ENCODE measurements at places on chromosomes 16 and 17. TPM values are rescaled to one million over a fixed set of nuclear protein-coding genes. Genes with fewer than 3 reads are reported as not detected.

Gene IL17C
- total RNA-seq, result not detected

Gene KRT12
- not detected for total RNA-seq

Gene PMFBP1
- total RNA-seq, result 1.4 TPM

Gene CCDC40
- total RNA-seq, result 0.60 TPM

Gene MAPT
- total RNA-seq, result 0.27 TPM

Gene RAB40B
- 6.1 TPM for total RNA-seq

Gene P2RX1
- total RNA-seq, result not detected

Gene BAIAP3
- total RNA-seq, result 0.49 TPM

Gene UTS2R
- total RNA-seq, result not detected

Gene CLEC19A
- not detected for total RNA-seq

- no peak for DNase-seq
- no peak overlapping the region for H3K27ac ChIP-seq
- peaks cover 26% of the 10 kb centered on the region for H3K36me3 ChIP-seq
- H3K4me3 ChIP-seq, result no peak overlapping the region
Measured at GRCh38 chr16:56748191-56748590, 18.3 kb downstream of the NUP93 start.

GRCh38 chr16:31484491-31485171, 1.7 kb downstream of the SLC5A2 start:
- no peak overlapping the region for H3K4me3 ChIP-seq
- DNase-seq, result no peak
- H3K36me3 ChIP-seq, result no peaks in the 10 kb centered on the region
- no peaks in the 10 kb centered on the region for H3K27me3 ChIP-seq

GRCh38 chr17:77756846-77757560, 201.5 kb upstream of the TNRC6C start:
- H3K4me3 ChIP-seq, result no peak overlapping the region
- DNase-seq, result no peak
- H3K4me1 ChIP-seq, result no peaks in the 10 kb centered on the region
- no peak overlapping the region for H3K27ac ChIP-seq

GRCh38 chr17:68491381-68492231, 20.6 kb upstream of the PRKAR1A start:
- DNase-seq, result no peak
- no peaks in the 10 kb centered on the region for H3K36me3 ChIP-seq
- no peak overlapping the region for H3K4me3 ChIP-seq
- no peak overlapping the region for H3K27ac ChIP-seq
- H3K27me3 ChIP-seq, result no peaks in the 10 kb centered on the region

- H3K4me3 ChIP-seq, result no peak overlapping the region
- DNase-seq, result no peak
- H3K36me3 ChIP-seq, result no peaks in the 10 kb centered on the region
- H3K4me1 ChIP-seq, result no peaks in the 10 kb centered on the region
Measured at GRCh38 chr16:81397058-81397878, 47.3 kb upstream of the CMIP start.

GRCh38 chr16:59400830-59401229, 666.7 kb upstream of the GOT2 start:
- no peaks in the 10 kb centered on the region for H3K27me3 ChIP-seq
- H3K4me3 ChIP-seq, result no peak overlapping the region
- H3K27ac ChIP-seq, result no peak overlapping the region
- no peak for DNase-seq
- H3K4me1 ChIP-seq, result no peaks in the 10 kb centered on the region
- H3K36me3 ChIP-seq, result no peaks in the 10 kb centered on the region

DNA sequence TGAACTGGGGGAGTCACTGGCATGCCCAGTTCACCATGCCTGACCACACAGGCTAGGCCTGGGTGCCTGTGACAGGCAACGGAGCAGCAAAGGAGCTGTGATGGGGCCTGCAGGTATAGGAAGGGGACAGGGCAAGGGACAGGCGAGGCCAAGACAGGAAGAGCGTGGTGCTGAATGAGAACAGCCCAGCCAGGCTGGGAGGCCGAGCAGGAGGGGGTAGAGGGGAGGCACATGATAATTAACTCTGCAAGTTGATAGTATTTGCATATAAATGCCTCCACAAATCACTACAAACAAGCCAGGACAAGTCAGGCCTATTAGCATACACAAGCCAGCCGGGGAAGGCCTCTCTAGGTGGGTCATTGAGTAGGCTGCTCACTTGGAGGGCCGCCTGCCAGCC, 7.8 kb downstream of the ZFHX3 start:
- H3K27me3 ChIP-seq, result no peaks in the 10 kb centered on the region
- H3K4me3 ChIP-seq, result no peak overlapping the region
- H3K4me1 ChIP-seq, result no peaks in the 10 kb centered on the region
- H3K36me3 ChIP-seq, result no peaks in the 10 kb centered on the region
- H3K27ac ChIP-seq, result no peak overlapping the region

DNA sequence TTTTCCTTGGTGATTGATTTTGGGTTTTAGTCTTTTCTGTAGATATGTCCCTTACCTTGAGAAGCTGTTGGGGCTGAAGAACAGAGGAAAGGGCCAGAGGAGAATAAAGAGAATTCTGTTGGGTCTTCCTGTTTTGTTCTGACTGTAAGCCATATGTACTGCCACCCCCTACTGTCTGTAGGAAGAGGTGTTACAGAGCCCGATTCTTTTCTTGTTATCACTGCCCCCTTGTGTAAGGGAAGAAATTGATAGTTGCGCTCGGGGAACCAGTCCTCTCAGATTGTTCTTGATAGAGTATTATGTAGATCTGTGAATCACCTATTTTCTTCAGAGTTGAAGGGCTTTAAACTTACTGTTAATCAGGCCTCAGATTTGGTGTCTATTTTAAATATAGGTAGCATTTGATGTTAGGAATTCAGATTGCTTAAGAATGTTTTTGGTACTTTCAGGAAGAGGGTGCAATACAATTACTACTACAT, 2.4 kb downstream of the TANC2 start:
- no peaks in the 10 kb centered on the region for H3K36me3 ChIP-seq
- no peaks in the 10 kb centered on the region for H3K27me3 ChIP-seq
- peaks cover 15% of the 10 kb centered on the region for H3K4me1 ChIP-seq
- no peak overlapping the region for H3K4me3 ChIP-seq

DNA sequence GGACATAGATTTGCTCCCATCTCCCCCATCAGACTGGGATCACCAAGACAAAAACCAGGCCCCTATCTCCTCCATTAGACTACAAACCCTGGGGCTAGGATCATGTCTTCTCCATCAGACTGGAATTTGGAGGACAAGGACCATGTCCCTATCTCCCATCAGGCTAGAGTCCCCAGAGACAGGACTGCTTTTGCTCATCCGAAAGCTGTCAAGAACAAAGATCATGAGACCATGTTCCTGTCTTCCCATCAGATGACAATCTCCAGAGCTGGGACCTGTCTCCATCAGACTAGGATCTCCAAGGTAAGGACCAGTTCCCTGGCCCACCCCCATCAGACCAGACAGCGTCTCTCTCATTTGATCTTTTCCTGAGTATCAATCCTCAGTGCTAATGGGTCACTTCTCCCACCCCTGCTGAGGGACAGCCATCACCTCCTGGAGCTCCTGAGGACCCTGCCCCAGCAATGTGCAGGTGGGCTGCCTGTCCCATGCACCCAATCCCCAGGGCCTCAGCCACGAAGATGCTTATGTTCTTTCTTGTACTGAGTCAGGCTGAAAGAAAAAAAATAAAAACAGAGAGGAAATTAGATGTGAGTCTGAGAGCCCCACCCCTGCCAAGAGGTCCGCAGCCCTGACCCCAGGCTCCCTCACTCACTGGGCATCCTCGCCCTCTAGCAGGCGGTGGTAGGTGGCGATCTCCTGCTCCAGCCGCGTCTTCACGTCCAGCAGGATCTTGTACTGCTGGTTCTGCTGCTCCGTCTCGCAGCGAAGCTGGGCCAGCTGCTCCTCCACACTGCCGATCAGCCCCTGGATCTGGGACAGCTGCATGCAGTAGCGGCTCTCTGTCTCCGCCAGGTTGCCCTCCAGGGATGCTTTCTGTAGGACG, 90.3 kb downstream of the GOSR1 start:
- H3K27me3 ChIP-seq, result no peaks in the 10 kb centered on the region
- H3K4me1 ChIP-seq, result no peaks in the 10 kb centered on the region
- no peaks in the 10 kb centered on the region for H3K36me3 ChIP-seq
- DNase-seq, result no peak
- H3K4me3 ChIP-seq, result no peak overlapping the region

- H3K4me3 ChIP-seq, result no peak overlapping the region
- H3K36me3 ChIP-seq, result no peaks in the 10 kb centered on the region
- H3K4me1 ChIP-seq, result peaks cover 27% of the 10 kb centered on the region
- H3K27ac ChIP-seq, result no peak overlapping the region
- no peak for DNase-seq
- no peaks in the 10 kb centered on the region for H3K27me3 ChIP-seq
Measured at GRCh38 chr16:89861648-89862047, 11.7 kb upstream of the TCF25 start.

DNA sequence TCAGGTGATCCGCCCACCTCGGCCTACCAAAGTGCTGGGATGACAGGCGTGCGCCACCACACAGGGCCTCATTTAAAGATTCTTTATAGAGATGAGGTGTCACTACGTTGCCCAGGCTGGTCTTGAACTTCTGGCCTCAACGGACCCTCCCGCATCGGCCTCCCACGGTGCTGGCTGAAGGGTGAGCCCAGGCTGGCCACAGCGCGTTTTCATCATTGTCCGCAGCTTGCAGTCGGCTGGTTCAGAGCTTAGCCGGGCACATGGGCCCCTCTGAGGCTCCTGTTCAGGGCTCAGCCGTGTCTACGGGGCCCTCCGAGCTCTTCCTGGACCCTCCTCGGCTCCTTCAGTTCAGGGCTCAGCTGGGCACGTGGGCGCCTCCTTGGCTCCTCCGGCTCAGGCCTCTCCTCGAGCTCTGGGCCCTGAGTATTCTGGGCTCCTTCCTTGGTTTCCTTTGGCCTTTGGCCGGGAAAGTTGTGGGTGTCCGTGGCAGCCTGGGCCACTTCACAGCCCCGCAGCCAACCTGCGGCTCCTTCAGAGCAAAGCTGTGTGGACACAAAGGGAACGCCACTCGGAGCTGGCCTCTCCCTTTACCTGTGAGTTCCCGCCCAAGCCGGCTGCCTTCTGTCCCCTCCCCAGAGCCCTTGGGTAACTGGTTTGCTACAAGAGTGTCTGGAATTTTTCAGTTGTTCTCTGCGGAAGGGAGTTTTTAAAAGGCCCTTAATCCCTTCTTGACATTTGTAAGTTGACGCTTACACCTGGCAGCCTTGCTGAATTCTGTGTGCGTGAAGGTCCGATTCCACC, 1.2 kb upstream of the MSLN start:
- H3K4me3 ChIP-seq, result no peak overlapping the region
- H3K4me1 ChIP-seq, result no peaks in the 10 kb centered on the region
- no peak overlapping the region for H3K27ac ChIP-seq
- no peaks in the 10 kb centered on the region for H3K36me3 ChIP-seq
- no peaks in the 10 kb centered on the region for H3K27me3 ChIP-seq

GRCh38 chr17:44223541-44224071, 4.1 kb upstream of the UBTF start:
- no peaks in the 10 kb centered on the region for H3K27me3 ChIP-seq
- no peak overlapping the region for H3K4me3 ChIP-seq
- no peak for DNase-seq
- H3K27ac ChIP-seq, result no peak overlapping the region
- no peaks in the 10 kb centered on the region for H3K36me3 ChIP-seq

- H3K27me3 ChIP-seq, result no peaks in the 10 kb centered on the region
- H3K4me1 ChIP-seq, result no peaks in the 10 kb centered on the region
- H3K27ac ChIP-seq, result no peak overlapping the region
- H3K4me3 ChIP-seq, result no peak overlapping the region
- no peaks in the 10 kb centered on the region for H3K36me3 ChIP-seq
- no peak for DNase-seq
Measured at GRCh38 chr17:29914819-29915537, 15.1 kb downstream of the SSH2 start.

DNA sequence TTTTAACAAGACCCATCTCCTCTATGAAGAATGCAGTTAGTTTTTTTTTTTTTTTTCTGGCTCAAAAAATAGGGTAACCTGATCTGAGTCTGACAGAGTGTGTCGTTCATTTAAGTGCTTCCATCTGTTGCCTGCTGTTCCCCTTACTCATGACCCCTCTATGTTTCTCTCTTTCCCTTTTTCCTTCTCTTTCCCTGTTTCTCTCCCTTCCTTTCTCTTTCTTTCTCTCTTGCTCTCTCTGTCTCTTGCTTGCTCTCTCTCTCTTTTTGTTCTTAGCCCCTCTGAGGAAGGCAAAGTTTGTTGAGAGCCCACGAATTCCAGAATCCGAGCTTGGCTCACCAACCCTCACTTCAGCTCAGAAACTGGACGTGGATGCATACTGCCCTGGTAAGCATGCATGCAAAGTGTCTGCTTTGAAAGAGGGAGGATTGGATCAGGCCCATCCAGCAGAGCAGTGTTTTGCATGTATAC, 185.0 kb downstream of the TANC2 start:
- H3K36me3 ChIP-seq, result no peaks in the 10 kb centered on the region
- no peaks in the 10 kb centered on the region for H3K4me1 ChIP-seq
- H3K27me3 ChIP-seq, result no peaks in the 10 kb centered on the region
- H3K27ac ChIP-seq, result no peak overlapping the region
- H3K4me3 ChIP-seq, result no peak overlapping the region
- no peak for DNase-seq

DNA sequence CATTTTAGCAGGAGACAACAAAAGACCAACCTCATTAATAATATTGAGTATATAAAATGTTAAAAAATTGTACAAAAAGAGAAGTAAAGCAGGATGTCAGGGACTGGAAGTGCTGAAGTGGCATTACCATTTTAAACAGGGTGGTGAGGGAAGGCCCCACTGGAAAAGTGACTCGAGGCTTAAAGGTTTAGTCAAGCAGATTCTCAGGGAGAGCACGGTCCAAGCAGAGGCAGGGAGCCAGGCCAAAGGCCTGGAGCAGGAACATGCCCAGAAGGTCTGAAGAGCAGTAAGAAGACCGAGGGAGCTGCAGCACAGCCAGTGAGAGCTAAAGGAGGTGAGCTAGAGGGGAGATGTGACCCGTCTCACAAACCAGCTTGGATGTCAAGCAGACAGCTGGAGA, 7.6 kb downstream of the XPO6 start:
- no peaks in the 10 kb centered on the region for H3K27me3 ChIP-seq
- peaks cover 68% of the 10 kb centered on the region for H3K36me3 ChIP-seq
- H3K4me3 ChIP-seq, result no peak overlapping the region
- H3K27ac ChIP-seq, result peak overlapping the region; percentile 45
- no peak for DNase-seq
- H3K4me1 ChIP-seq, result peaks cover 63% of the 10 kb centered on the region

- no peaks in the 10 kb centered on the region for H3K27me3 ChIP-seq
- H3K27ac ChIP-seq, result no peak overlapping the region
- H3K4me1 ChIP-seq, result no peaks in the 10 kb centered on the region
- H3K36me3 ChIP-seq, result no peaks in the 10 kb centered on the region
- DNase-seq, result no peak
Measured at GRCh38 chr16:10640934-10641333, 53.8 kb downstream of the TEKT5 start.
